Activated T-cell treated with anti-CD3 and anti-CD28 coated beads for 24 hours (primary cell): ENCODE measurements at places on chromosomes 2 and 18.

GRCh38 chr2:98118161-98118560 lies 31.2 kb downstream of the VWA3B start:
- DNase-seq, result no peak

DNA sequence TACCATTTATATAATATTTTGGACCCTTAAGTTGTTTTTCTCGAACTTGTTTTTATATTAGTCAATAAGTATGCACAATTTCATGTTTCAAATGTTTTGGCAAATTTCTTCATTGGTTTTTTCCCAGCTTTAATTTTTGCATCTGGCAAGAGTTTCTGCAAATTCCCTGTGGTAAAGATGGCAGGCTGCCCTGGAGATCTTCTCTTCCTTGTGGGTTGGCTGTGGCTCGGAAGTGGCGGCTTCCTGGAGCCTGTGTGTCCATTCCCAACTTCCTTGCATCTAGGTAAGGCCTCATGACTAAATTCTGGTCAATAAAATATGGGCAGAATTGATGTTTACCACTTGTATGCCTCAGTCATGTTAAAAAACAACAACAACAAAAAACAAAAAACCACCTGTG lies 818.6 kb downstream of the EPHA4 start:
- DNase-seq, result no peak

DNA sequence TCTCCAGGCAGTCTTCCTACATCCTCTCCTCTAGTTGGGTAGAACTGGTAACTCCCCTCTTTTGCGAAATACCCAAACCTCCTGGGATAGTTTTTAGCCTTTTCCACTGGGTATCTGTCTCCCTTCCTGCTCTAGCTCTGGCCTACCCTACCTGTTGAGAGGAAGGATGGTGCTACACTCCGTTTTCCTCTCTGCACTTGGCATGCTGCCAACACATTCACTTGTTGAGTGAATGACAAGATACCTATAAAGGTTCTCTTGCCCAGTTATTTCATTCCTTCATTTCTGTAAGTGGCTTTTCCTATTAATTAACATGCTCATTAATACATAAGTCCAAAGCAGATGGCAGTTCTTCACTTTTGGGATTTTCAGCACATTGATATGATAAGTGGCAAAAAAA lies 293.8 kb downstream of the CNTNAP5 start:
- no peak for DNase-seq

DNA sequence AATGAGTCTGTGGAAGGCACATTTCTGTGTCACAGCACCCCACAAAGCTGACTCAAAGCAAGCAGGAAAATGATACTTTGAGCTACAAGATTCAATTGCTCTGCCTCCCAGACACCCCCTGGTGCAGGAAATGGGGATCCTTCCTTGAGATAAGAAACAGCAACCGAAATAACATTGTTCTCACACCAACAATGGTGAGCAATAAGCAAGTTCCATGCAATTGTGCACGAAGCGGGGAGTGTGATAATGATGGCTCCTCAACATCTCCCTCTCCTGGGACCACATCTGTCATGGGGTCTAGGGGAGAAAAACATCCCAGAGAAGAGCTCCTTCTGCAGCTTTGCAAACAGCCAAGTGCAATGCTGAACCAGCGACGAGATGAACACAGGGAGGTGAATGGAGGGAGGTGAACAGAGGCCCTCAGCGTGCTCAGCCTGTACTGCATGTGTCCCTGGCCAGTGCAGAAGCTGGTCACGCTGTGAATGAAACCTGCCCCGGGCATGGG lies 67.7 kb downstream of the PDCL3 start:
- DNase-seq, result no peak

GRCh38 chr18:56001576-56001975 lies 413.6 kb upstream of the TCF4 start:
- no peak for DNase-seq

- no peak for DNase-seq
Measured at GRCh38 chr2:119864318-119864717, 104.6 kb downstream of the PTPN4 start.

- no peak for DNase-seq
Measured at GRCh38 chr18:58231930-58232329, 187.9 kb downstream of the NEDD4L start.
